ENCODE measurements at places on chromosomes 6 and 20.

GRCh38 chr6:107360476-107360875, 98.9 kb downstream of the PDSS2 start:
- no peak for DNase-seq

- no peak for DNase-seq
Measured at GRCh38 chr6:145286916-145287315, 448.4 kb downstream of the EPM2A start.

- DNase-seq: no peak
Measured at GRCh38 chr6:119096721-119097565, 18.5 kb upstream of the FAM184A start.

DNA sequence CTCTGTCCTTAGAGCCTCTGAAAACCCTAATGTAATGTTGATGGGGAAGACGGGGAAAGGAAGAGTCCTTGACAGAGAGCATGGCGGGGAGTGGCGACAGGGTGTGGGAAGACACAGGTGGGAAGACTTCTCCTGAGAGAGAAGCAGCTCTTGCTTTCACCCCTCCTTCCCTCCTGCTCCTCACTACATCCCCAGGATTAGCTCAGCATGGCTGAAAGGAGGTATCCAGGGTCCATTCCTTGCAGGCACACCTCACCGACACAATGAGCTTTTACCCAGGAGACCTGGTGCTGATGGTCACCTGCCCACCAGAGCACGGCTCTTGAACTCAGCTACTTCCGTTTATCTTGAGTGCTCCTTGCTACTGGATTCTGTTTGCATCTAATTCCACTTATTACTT, 469.3 kb downstream of the CDH26 start:
- no peak for DNase-seq

DNA sequence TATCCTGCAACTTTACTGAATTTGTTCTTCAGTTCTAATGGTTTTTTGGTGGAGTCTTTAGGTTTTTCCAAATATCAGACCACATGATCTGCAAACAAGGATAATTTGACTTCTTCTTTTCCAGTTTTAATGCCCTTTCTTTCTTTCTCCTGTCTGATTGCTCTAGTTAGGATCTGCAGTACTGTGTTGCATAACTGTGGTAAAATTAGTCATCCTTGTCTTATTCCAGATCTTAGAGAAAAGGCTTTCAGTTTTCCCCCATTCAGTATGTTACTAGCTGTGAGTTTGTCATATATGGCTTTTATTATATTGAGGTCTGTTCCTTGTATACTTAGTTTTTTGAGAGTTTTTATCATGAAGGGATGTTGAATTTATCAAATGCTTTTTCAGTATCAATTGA, 4.3 kb downstream of the MICA start:
- DNase-seq: no peak

DNA sequence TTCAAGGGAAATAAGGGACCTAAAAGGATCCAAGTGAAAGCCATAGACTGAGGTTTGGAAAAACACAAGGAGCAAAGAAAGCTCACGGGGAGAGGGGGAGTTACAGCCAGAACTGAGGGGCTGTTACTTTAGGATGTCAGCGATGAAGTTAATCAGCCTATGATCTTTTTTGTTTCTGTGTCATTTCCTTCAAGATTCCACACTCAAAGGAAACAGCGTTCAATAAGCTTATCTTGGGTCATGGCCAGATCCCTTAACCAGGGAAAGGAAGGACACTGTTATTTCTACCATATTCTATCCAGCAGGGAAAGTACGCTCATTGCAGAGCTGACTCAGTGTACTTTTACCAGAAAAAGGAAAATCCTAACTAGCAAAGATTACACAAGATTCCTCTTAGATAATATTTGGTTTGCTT, 132.8 kb downstream of the PFDN4 start:
- no peak for DNase-seq

- no peak for DNase-seq
Measured at GRCh38 chr6:123417535-123417934, 219.2 kb downstream of the TRDN start.

DNA sequence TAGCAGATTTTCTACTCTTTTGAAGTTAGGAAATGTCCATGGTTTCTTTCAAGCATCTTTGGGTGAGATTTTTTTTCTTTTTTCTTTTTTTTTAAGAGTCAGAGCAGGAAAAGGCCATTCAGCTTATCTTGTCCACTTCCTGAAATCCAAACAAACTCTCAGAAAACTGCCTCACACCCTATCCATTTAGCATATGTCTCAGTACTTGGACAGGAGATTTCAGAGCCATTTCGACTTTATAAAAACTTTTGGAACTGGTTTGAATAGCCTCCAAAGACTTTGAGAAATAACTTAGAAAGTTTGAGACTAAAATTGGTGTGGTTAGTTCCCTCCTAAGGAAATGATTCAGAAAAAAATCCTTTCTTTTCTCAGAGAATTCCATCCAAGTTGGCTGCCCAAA, 125.1 kb downstream of the MYLK4 start:
- no peak for DNase-seq

GRCh38 chr6:137424251-137424650, 69.9 kb downstream of the OLIG3 start:
- no peak for DNase-seq

DNA sequence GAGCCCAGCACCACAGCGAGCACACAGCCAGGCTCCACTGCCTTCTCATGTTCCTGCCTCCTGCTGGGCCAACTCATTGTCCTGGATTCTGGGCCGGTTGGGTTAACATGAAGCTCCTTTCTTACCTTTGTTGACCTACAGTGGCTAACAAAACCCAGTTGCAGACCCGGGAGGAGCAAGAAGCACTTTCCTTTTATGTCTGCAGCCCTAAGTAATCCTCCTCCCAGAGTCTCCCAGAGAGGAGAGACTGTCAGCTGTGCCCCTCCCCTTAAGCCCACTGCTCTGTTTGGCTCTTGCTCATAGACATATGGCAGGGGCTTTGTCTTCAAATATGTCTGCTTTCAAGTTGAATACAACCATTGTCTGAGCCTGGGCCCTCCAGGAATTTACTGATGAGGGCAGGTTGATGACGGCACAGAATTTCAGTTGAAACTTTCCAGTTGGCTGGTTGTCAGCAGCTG, 55.2 kb downstream of the PSMB1 start:
- DNase-seq: no peak

DNA sequence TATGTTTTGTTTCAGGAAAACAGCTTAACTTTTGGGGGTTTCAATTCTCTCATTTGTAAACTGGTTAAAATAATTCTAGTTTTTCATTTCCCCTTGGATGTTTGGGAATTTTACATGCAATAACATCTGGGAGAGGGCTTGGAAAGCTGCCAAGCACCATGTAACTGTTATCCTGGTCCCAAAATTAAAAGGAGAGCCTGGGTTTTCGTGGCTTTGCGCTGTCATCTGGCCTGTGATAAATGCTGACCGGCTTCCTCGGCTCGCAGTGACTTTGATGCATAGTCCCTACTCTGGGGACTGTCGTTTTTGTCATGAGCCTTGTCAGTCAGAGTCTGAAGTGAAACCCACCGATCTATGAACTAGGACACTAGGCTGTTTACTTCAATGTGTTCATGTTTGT, 12.2 kb downstream of the SLC35F1 start:
- DNase-seq: no peak

GRCh38 chr6:14927398-14927797, 318.5 kb upstream of the JARID2 start:
- no peak for DNase-seq

DNA sequence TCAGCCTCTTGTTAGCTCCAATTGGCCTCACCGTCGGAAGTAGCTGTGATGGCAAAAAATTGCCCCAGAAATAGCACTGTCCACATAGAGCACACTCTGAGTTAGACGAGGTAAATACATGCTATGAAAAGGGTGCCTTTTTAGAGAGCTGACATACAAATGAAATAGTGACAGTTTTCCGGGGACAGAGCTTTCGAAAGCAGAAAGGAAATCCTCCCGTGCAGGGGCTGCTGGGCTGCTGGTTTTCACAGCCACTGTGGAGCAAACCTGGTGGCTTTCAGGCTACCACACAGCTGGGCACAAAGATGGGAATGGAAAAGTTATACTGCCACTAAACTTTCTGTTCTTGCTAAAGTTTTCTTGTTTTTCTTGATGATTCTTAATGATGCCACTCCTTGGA, 8.3 kb downstream of the SLPI start:
- no peak for DNase-seq

DNA sequence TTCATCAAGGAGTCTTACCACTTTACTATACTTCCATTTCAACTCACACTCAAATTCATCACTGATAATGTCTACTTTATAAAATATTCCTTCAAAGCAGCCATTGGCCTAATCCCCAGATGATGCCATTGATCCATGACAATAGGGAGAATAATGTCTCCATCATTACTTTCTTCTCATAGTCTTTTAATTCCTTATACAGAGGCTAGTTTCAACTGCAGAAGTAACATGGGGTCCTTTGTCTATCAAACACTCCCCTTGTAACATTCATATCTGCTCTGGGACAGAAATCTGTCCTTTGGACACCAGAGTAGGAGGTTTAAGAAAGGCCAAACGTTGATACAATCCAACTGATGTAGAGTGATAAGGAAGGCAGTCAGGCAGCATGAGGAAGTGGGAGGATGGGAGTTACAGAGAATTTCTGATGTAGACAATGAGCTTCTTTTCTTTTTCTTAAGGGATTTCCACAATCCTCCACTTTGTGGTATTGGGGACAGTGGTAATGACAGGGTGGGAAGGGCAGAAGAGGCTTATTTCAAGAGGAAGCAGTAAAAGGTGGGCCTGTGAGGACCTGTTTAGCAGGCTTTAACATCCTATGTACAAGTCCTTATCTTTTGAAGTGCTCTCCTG, 18.9 kb upstream of the HLA-DOA start:
- DNase-seq: no peak

DNA sequence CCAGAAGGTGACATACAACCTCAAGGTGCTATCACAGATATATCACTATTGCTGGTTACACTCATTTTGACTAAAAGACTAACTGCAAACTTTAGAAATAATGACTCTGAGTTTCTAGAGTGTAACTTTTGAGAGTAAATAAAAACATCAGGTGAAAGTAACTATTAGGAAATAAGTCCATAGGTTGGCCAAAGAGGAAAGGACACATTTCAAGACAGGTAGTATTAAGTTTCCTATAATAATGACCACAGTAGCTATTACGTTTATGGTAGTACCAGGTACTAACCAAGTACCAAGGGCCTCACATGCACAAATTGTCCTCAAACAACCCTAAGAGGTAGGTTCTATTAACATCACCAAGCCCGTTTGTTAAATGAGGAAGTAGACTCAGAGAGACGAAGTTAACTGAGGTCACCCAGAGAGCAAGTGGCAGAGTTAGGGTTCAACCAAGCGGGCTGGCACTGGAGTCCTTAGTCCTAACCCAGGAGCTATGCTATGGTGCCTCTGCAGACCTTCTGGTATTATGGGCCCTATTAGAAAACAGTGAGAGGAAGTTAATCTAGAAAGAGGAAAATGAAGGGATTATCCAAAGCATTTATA, 36.8 kb downstream of the HEBP2 start:
- no peak for DNase-seq

DNA sequence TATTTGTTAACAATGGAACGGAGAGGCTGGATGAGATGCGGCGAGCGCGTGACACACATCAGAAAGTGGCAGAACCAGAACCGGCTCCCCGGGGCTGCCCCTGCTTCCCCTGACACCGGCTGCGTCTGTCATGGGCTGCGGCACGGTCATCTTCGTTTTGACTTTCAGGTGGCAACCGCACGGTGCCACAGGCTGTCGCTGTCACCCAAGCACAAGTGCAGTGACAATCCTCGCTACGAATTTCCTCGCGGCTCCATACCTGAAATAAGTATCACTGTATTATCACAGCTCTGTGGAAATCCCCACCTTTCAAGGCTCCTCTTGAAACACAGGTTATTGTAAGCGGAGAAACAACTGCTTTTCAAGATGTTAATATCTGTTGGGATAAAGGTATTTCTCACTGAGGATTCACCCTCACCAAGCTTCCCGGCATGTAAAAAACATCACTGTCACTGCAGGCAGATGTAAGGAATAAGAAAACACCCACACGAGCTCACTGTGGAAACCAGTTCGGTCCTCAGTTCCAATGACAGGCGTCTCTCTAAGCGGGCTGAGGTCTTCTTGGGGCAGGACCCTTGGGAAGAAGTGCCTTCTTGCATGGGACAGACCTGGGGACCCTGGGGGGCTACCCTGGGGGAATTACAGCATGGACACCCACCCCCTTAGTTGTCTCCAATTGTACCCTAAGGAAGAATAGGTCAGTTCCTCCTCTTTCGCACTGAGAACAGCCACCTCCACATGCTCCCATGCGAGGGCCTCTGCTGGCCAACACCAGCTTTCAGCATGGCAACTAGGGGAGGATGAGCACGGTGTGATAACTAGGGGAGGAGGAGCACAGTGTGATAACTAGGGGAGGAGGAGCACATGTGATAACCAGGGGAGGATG, 86.3 kb downstream of the DACT2 start:
- DNase-seq: peak; percentile 39

GRCh38 chr20:61873651-61874420, 191.8 kb downstream of the TAF4 start:
- no peak for DNase-seq

GRCh38 chr6:119495230-119495683, 145.7 kb upstream of the MAN1A1 start:
- no peak for DNase-seq

GRCh38 chr6:38337819-38338465, 301.8 kb downstream of the BTBD9 start:
- no peak for DNase-seq

- DNase-seq: no peak
Measured at GRCh38 chr6:49339096-49339495, 124.0 kb downstream of the MMUT start.

GRCh38 chr6:84258268-84258667, 30.8 kb upstream of the CEP162 start:
- no peak for DNase-seq

DNA sequence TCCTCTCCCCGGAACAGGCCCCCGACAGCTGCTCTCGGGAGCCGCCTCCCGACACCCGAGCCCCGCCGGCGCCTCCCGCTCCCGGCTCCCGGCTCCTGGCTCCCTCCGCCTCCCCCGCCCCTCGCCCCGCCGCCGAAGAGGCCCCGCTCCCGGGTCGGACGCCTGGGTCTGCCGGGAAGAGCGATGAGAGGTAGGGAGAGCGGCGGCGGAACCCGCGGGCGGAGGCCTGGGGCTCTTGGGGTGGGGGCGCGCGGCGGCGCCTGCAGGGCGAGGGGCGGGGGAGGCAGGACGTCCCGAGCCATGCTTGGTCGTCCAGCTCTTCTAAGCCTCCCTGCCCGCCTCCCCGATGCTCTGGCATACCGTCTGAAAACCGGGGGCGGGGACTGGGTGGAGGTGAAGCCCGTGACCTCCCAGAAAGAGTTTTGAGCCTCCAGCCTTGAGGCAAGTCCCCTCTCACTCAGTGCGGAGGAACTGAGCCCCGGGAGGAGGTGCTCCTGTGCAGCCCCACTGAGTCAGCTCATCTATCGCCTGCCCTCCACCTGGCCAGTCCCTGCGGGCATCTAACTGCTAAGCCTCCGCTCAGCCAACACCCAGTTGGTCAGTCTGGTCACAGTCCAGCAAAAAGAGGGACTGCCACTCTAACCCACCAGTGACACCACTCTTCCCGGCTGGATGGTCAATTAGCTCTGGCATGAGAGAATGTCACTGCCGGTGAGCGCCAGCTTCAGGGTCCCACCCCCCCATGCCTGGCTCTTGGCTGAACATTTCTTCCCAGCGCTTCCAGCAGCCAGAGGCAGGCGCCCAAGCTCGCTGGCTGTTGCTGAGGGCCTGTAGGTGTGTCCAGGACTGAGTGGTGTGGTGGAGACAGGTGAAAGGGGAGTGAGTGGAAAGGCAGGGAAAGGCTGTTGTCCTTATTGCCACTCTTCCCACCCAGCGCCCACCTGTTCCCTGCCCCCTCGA, 482 bp downstream of the DDR1 start:
- peak; percentile 82 for DNase-seq
